GM13977 (cell line): ENCODE measurements at places on chromosomes 12 and 14.

- DNase-seq = no peak
These were observed 471.2 kb upstream of the ATXN7L3B start for GRCh38 chr12:74066476-74066875.

DNA sequence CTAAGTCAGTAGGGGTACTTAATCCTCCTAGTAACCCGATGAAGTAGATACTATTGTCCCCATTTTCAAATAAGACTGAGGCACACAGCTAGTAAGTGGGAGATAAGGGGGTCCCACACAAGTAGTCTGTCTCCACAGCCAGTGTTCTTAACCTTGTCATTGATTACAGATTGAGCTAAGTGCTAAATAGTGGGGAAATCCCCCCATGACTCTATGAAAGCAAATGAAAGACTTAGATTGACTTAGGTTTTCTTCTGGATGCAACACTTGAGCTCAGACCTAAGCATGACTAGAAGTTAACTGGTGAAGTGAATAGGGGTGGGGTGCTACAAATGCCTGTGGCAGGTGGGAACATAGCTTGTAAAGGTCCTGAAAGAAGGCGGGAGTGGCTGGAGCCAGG, 73.8 kb downstream of the SYNE2 start:
- no peak for DNase-seq

GRCh38 chr14:104333646-104334423, 195.4 kb downstream of the KIF26A start:
- no peak for DNase-seq

DNA sequence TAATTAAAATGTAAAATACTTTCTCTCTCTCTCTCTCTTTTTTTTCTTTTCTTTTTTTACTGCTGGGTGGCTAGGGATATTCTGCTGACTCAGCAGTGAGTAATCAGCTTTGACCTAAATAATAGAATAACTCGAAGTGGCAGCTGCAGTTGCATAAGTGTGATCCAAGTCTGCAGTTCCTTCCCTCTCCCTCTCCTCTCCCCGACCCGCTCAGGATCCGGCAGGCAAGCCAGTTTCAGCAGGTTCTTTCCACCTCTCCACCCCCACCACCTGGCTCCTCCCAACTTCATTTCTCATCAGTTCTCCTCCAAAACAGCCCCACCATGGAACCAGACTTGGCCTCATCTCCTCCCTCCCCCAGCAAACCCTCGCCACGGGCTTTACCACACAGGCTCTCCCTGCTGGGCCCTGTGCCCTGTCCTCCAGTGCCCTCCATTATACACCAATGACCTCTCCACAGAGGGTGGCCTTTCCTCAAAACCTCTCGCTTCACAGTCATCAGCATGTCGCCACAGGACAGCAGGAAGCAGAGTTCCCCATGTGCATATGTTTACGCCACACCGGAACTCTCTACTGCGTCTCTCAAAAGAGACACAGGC, 22.4 kb downstream of the SLC7A8 start:
- DNase-seq = no peak

- no peak for DNase-seq
These were observed 153.9 kb upstream of the GSC start for GRCh38 chr14:94923786-94924185.

- no peak for DNase-seq
These were observed 148.2 kb downstream of the PLEKHA5 start for GRCh38 chr12:19277711-19278110.

DNA sequence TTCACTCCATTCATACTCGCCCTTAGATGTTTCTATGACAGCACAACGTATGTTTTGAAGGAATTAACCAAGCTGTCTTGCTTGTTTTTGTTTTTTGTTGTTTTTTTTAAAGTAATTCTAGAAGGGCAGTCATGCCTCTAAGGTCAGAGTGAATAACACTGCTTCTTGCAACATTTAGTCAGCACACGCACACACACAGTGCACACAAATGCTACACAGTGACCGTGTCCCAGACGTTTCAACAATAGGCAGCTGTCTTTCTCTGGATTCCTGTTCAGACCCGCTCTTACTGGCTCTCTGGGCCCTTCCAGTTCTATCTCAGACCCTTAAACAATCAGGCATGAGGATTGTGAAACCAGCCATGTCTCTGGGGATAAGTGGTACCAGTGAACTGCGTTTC, 351.0 kb upstream of the FKBP4 start:
- no peak for DNase-seq

GRCh38 chr12:79255288-79255687, 390.7 kb downstream of the SYT1 start:
- DNase-seq = no peak

GRCh38 chr14:104222396-104223036, 84.1 kb downstream of the KIF26A start:
- no peak for DNase-seq

- DNase-seq = no peak
These were observed 62.6 kb downstream of the PDZRN4 start for GRCh38 chr12:41250748-41251147.

- DNase-seq = no peak
These were observed 709.0 kb upstream of the FOXG1 start for GRCh38 chr14:28057359-28058296.

DNA sequence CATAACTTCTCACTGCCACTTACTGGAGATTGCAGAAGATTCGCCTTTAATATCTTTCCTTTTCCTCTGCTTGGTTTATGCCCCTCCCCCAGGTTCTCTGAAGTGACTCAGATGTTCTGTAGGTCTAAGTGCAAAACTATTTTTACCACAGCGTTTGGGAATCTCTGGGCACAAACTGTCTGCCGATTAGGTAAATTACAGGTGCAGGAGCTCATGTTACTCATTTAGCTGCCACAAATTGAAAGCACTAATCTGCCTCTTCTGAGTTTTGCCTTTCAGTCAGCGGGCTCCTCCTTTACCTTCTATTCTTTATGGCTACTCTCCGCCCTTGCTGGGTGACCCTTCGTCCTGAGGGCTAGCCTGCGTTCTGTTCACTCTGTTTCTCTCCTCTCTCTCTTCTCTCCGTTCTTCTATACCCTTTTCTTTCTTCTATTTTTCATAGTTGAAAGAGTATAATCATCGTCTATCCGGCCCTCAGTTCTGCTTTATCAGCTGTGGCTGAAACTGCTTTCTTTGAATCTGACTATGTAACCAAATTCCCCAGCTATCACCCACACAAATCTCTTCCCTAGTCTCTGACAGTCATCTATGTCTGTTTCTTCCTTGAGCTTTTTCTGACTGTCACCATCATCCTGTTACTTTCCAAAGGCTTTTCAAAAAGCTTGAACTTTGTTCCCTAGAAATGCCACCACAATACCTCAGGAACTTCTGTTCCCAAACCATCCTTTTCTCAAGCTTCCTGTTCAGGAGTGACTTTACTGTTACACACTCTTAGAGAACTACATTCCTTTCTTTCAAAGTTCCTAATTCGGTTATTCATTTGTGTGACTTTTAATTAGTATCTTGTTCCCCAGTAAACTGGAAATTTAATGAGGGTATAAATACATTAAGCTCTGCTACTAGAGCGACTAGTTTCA, 4.3 kb upstream of the MYF6 start:
- DNase-seq = no peak

GRCh38 chr12:90622431-90622830, 332.5 kb downstream of the CCER1 start:
- DNase-seq = no peak

DNA sequence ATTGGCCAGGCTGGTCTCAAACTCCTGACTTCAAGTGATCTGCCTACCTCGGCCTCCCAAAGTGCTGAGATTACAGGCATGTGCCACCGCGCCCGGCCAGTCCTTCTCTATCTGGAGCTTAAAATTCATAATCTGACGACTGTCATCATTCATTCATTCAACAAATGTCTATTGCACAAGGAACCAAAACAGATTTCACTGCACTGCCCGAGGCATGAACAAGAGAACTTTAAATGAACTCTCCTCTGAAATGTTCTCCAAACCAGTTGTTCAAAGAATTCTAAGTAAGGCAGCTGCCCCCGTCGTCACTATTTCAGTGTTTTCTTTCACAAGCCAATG, 44.8 kb upstream of the METAP2 start:
- DNase-seq = no peak

DNA sequence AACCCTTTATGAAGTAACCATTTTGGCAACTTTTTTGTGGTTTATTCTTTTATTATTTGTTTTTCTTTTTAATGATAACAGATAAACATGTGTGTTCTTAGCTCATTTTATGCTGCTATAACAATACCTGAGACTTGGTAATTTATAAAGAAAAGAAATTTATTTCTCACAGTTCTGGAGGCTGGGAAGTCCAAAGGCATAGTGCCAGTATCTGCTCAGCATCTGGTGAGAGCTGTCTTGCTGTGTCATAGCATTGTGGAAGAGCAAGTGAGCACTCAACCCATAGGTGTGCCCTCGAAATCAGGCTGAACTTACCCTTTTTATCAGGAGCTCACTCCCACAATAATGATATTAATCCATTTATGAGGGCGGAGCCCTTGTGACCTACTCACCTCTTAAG, 8.0 kb upstream of the SCFD1 start:
- no peak for DNase-seq

DNA sequence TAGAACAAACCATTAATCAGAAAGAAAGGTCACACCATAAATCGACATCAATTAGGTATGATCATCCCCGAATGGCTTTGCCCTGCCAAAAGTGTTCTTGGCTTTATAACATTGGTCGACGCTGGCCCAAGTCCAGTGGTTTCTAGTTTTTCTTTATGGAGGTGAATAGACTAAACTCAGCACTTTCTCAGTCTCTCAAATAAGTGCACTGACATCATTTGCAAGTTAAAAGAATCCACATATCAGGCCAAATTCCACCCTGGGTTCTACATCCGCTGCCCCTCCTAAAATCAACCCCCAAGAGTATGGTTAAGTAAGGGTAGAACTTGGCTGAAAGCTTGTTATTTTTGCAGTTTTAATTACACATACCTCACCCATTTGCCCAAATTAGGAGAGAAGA, 314.3 kb downstream of the C12orf75 start:
- no peak for DNase-seq

DNA sequence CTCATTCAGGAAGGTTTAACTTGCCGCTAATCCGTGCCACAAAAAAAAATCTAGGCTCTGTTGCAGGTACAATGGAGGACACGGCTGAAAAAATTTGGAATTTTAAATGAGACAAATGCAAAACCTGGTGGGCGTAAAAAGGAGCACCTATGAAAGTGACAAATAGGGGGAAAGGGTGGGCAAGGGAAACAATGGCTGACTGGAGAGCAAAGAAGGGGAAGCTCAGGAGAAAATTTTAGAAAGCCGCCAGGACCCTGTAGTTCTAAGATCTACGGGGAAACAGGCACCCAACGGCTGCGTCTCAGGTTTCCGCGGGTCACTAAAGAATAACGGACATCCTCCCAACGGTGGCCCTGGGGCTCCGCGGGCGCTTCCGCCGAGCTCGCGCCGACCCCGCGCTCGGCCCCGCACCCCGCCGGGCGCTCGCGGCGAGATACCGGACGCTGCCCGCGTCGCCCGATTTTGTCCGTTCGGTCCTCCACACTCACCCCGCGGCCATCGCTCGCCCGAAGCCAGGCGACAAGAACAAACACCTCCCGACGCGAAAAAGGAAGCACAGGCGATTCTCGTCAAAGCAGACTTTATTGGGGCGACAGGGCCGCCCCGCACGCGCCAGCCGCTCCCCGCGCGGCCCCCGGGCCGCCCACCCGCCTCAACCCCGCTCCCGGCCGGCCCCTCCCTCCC, 1.1 kb upstream of the YY1 start:
- peak; percentile 60 for DNase-seq
